ENCODE measurements at places on chromosomes 4 and X.

DNA sequence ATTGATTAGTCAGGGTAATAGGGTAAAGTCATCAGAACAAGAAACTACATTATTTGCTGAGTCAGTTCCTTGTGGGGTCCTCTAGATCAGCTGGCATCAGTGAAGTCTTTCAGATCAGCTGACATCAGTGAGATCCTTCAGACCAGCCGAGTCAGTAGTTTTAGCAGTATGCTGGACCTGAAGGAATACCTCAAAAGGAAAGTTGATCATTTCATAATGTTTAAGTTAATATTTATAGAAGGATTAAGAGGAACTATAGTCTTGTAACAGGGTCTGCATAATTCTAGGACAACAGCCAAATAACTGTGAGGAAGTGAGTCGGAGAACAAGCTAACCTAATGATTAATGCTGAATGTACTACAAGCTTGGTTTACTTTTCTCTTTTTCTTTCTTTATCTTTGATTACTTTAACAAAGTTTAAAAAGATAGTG lies 958 bp upstream of the UGT2B7 start:
- DNase-seq: no peak

GRCh38 chr4:184729946-184730345 lies 4.0 kb downstream of the CENPU start:
- no peak for DNase-seq

DNA sequence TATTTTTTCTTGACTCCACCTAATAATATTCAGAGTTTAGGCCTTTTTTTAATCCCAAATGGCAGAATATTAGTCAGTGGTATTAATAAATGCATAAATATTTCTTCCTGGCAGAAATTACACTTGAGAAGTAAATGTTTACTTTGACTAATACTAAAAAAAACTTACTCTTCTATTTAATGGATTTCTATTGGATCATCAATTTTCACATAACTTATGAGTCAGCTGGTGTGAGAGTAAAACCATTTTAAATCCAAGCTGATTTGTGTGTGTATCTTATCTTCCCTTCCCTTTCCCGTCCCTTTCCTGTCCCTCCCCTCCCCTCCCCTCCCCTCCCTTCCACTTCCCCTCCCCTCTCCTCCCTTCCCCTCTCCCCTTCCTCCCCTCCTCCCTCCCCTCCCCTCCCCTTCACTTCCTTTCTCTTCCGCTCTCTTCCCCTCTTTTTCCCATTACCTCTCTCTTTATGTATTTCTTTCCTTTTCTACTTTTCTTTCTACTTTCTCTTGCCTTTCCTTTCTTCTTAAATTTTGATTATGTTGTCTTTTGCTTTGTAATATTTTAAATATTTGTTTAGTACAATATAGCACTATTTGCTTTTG lies 630.1 kb upstream of the EPHA5 start:
- no peak for DNase-seq

- DNase-seq: no peak
Measured at GRCh38 chr4:55442541-55442940, 46.8 kb downstream of the TMEM165 start.

All from stimulated activated CD4-positive, alpha-beta T cell treated with anti-CD3 and anti-CD28 coated beads, Interleukin-1b, Interleukin-23, amount 100 ng/mL, for 4 hours (primary cell).